ENCODE measurements at places on chromosomes 1 and 21. TPM values are rescaled to one million over a fixed set of nuclear protein-coding genes. Genes with fewer than 3 reads are reported as not detected.

The RIMKLA gene
- 0.88 TPM for total RNA-seq

The SERPINC1 gene
- 0.39 TPM for total RNA-seq

The LINGO4 gene
- not detected for total RNA-seq

The ERG gene
- not detected for total RNA-seq

DNA sequence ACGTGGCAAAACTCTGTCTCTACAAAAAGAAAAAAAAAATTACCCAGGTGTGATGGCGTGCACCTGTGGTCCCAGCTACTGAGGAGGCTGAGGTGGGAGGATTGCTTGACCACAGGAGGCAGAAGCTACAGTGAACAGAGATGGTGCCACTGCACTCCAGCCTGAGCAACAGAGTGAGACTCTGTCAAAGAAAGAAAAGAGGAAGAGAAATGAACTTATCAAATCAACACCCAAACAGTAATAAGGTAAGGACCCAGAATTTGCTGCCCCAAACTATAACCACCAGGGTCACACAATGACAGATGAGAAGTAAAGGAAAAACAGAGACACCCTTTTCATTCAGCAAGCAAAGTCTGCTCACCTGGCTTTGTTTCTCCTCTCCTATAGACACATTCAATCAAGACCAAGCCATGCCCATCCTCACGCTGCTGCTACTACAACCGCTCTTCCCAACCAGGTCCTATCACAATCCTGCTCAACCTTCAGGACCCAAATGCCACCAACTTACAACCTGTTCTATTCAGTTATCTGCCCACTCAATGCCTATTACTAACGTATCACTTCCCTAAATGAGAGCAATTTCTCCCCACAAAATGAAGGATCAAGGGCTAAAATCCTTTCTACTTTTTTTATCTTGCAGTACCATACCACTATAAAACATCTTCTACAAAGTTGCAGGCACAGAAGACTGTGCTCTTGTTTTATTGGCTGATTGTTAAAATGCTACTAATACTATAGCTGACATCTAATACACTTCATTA is 183.5 kb downstream of the RERE start:
- DNase-seq: no peak

DNA sequence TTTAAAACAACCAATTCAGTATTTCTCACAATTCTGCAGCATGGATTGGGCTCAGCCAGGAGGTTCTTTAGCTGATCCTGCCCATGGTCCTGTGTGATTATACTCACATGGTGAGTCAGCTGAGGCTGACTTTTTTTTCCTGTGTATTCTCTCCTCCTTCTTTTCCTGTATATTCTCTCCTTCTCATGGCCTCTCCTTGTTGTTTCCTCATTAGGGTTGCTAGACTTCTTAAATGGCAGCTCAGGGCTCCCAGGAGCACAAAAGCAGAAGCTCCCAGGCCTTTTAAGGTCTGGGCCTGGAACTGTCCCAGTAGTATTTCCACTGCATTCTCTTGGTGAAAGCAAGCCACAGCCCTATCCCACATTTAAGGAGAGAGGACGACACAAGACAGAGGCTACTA is 26.8 kb downstream of the VANGL1 start:
- DNase-seq: peak; percentile 94

DNA sequence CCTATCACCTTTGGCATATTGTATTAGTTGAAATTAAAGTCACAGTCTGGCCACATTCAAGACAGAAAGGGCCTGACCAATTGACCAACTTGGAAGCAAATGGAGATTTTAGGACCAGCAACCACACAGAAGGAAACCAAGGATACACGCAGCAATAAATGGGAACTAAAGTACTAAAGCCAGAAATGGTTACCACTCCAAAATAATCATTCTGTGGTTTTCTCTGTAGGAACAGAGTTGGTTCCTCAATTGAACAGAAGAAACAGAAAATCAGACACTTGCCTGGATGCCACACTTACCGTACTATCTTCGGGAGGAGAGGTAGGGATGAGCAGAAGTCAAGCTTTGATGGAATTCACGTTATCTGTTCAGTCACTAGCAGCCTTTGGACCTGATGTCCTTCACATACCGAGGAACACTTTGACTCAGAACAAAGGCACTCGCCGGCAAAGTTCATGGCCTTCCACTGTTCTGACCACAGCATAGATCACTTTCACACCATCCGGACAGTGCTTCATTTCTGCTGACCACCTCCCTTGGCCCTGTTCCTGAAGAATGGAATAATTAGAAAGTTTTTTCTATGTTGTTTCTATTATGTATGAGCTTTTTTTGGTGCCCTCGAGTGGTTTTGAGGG is 96.9 kb downstream of the LPAR3 start:
- DNase-seq: peak; percentile 78

- no peak for DNase-seq
These were observed 46.9 kb downstream of the CD34 start for GRCh38 chr1:207863893-207864535.

- no peak for DNase-seq
These were observed 31.0 kb upstream of the CLDN14 start for GRCh38 chr21:36510911-36511310.
